ENCODE measurements at places on chromosomes 12 and 14.

GRCh38 chr12:13981296-13981962 is at the start of gene GRIN2B:
TSS of gene GRIN2B (minus strand) at chr12:13981602. CDS start at chr12:13866208, 115,394 bp downstream.
- peak; percentile 3 for DNase-seq

- no peak for DNase-seq
Observed at GRCh38 chr12:6442836-6443235, 1.9 kb upstream of the CD27 start.

GRCh38 chr12:66241061-66242043 is 52.3 kb downstream of the IRAK3 start:
- DNase-seq = peak; percentile 61

DNA sequence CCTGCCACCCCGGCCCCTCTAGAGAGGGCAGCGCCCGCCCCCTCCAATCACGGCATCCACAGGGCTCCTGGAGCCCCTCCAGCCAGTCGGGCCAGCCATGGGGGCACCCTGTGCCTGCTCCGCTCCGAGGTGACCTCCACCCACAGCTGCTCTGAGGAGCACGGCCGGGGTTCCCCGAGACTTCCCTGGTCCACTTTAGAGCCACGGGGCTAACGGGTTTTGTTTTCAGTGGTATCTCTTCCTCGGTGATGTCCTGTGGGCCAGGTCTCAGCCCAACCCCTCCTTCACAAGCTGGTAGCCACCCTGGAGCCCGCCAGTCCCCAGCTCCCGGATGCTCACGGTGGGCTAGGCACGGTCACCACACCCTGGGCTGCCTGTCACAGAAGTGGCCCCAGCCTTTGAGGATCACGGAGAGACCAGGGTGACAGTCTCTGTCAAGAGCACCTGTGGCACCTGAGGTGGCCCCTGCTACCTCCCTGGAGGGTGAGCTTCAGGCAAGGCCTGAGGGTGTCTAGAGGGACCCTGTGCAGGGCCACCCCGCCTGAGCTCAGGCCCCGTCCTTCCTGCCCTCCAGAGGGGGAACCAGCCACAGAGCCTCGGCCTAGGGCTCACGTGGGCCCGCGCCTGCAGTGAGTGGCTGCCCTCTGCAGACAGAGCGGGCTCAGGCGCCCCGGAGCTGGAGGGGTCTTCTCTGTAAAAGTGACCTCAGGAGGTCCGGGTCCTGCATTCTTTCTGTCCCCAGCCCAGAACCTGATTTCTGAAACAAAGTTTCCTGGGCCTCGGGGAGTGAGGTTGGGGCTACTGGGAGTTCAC is 146.0 kb upstream of the C14orf180 start:
- no peak for DNase-seq

DNA sequence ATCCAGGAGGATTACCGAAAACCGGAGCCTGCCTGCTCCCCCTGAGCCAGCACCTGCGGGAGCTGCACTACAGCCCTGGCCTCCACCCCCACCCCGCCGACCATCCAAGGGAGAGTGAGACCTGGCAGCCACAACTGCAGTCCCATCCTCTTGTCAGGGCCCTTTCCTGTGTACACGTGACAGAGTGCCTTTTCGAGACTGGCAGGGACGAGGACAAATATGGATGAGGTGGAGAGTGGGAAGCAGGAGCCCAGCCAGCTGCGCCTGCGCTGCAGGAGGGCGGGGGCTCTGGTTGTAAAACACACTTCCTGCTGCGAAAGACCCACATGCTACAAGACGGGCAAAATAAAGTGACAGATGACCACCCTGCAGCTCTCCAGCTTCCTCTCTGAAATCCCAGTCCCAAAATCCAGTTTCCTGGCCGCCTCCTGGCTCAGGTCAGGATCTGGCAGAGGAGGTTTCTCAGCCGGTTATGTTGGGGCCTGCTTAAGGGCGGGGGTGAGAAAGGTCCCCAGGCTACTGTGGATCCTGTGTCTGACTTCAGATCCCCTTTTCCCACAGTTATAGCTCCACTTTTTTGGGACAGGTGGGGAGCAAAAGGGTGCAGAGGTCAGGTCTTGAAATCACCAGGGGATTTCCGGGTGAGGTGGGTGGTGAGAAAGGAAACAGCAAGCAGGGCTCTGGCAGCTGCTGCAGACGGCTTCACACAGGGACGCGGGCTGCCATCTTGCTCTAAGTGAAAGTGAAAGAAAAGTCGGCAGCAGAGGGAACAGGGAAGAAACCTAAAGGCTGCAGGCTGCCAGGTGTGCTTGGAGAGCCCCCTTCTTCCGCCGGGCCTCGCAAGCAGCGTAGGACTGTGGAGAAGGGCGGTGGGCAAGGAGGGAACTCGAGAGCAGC is at the start of gene TAPBPL:
TAPBPL (plus strand) TSS at position 695 of the 897 bp plus-strand sequence. CDS start 207 bp downstream, outside the sequence.
- DNase-seq = peak; percentile 85

DNA sequence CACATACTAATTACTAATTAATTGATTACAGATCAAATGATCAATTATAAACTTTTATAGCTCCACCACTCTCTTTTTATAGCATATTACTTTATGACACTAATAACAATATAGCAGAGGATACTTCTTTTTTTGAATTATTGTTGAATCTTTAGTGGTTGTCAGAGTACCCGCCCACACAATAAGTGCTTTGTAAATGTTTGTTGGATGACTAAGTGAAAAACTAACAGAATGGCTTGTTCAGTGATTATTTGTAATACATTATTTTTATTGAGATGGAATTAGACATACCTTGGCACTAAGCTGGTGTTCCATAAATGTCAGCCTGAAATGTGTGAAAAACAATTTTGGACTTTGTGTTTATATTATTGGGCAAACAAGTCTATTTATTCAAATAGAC is 670.5 kb upstream of the ATXN7L3B start:
- no peak for DNase-seq

- DNase-seq = no peak
Observed at GRCh38 chr14:89371585-89372511, 45.2 kb downstream of the FOXN3 start.

GRCh38 chr12:10968765-10969456 is 17.8 kb downstream of the TAS2R50 start:
- DNase-seq = no peak

GRCh38 chr12:76180401-76181277 is 96.2 kb upstream of the NAP1L1 start:
- no peak for DNase-seq

- DNase-seq = no peak
Observed at GRCh38 chr12:61566183-61566582, 694.0 kb upstream of the USP15 start.

- no peak for DNase-seq
Observed at GRCh38 chr14:73661872-73662271, 17.1 kb downstream of the DNAL1 start.

- no peak for DNase-seq
Observed at GRCh38 chr12:123696646-123697045, 15.5 kb upstream of the ATP6V0A2 start.

DNA sequence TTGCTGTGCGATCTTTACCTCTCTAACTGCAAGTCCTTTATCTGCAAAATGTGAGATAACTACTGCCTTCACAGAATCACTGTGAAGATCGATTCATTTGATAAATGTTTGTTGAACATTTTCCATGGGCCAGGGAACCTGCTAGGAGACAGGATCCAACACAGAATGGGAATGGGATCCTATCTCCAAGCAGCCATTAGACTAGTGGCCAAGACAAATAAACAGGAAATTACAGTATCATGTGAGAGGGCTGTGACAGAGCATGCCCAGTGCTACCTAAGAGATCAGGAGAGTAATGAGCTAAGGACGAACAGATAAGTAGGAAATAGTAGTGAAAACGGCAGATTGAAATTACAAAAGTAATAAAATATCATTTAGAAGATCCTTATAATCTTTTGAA is 105.7 kb downstream of the GRIN2B start:
- DNase-seq = no peak

GRCh38 chr12:73815072-73815645 is 722.5 kb upstream of the ATXN7L3B start:
- DNase-seq = no peak

- peak; percentile 90 for DNase-seq
Observed at GRCh38 chr14:92785667-92786426, 8.3 kb upstream of the GOLGA5 start.

GRCh38 chr14:64255756-64256155 is 38.4 kb downstream of the ESR2 start:
- DNase-seq = no peak

DNA sequence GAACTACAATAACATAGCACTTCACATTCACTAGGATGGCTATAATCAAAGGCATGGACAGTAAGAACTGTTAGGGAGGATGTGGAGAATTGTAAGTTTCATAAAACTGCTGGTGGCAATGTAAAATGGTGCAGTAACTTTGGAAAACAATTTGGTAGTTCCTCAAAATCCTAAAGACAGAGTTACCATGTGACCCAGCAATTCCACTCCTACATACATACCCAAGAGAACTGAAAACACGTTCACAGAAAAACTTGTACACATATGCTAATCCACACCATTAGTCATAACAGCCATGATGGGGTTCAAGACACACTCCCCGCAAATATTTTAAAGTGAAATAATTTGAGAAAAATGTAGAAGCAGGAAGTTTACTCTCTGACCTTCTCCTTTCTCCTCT is 31.7 kb downstream of the GALC start:
- no peak for DNase-seq

DNA sequence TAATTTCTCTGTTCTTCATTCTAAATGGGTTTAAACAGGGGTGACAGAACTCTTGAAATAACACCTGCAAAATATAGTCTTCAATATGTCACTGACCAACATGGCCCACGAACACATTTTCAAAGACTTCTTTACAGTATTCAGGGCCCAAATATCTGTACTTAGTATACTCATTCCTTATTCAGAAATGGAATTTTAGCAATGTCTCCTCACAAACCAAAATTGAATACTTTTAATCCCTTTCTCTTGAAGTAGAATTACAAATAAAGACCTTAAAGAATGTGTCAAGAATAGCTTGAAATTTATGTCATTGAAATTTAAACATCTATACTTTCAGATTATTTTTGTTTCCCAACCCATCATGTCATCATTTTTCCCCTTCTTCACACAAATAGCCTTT is 263.1 kb downstream of the LRIG3 start:
- DNase-seq = no peak

- DNase-seq = no peak
Observed at GRCh38 chr12:132354982-132355680, 25.7 kb upstream of the GALNT9 start.

DNA sequence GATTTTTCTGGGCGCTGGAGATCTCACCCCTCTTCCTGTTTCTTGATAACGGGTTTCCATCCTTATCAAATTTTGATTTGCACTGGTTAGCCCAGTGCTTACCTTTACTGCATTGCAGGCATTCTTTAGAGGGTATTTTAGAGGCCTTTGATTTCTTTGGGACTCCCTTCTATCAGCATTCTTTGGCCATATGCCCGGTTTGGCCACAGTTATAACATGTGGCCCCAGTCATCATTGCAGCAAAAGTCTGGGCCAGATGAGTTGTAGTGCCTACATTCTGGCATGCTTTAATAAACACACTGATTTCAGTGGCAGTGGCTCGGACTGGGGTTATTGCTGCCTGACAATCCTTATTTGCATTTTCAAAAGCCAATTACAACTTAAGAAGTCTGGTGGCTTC is 82.3 kb downstream of the KCNMB4 start:
- no peak for DNase-seq

DNA sequence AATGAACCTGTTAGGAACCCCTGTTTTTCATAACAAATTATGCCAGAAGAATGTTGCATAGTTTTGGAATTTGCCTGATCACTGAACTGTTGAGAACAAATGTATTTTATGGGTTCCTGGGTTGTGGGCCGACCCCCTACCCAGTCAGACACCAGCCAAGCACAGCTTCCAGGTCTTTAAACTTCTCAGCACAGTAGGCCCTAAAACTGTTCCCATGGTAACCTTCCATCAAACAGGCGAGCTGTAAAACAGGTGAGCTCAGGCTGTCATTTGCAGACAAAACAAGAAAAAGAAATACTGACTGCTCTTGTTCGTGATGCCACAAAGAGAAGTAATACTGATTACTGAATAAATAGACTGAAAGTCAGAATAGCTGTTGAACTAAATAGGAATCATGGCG is 147.0 kb downstream of the PTPRO start:
- DNase-seq = no peak

DNA sequence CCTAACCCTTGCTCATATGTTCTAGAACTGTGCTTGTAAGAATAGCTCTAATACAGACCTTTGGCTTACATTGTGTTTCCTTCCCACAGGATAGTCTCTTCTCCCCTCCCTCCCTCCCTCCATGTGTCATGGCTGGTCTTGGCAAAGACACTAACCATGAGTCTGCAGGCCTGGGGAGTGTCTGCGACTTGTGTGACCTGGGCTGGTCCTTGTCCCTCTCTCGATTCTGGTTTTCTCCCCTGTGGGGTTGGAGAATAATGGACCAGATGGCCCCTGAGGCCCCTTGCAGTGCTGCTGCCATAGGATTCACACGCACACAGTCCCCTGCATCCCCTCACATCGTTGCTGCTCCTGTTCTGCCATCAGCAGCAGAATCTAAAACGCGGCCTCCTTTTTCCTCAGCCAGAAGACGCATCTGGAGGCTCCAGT is 30.3 kb downstream of the DEGS2 start:
- no peak for DNase-seq

- no peak for DNase-seq
Observed at GRCh38 chr14:60002819-60003492, 83.0 kb downstream of the LRRC9 start.

- peak; percentile 36 for DNase-seq
Observed at GRCh38 chr12:47773858-47774580, 981 bp downstream of the SLC48A1 start.
